Activated T-cell treated with anti-CD3 and anti-CD28 coated beads, Interleukin-2, amount 50 U/mL, for 72 hours (primary cell): ENCODE measurements at places on chromosomes 3 and 15.
A peak's percentile ranks its signal among the peaks of the same experiment; 100 is the strongest.

GRCh38 chr3:133717424-133717823, 28.8 kb upstream of the TF start:
- no peak for DNase-seq

- DNase-seq: peak; percentile 4
These were observed 57.0 kb downstream of the ISL2 start for GRCh38 chr15:76393614-76394013.

GRCh38 chr3:32347343-32348125, 44.1 kb upstream of the CMTM7 start:
- no peak for DNase-seq

DNA sequence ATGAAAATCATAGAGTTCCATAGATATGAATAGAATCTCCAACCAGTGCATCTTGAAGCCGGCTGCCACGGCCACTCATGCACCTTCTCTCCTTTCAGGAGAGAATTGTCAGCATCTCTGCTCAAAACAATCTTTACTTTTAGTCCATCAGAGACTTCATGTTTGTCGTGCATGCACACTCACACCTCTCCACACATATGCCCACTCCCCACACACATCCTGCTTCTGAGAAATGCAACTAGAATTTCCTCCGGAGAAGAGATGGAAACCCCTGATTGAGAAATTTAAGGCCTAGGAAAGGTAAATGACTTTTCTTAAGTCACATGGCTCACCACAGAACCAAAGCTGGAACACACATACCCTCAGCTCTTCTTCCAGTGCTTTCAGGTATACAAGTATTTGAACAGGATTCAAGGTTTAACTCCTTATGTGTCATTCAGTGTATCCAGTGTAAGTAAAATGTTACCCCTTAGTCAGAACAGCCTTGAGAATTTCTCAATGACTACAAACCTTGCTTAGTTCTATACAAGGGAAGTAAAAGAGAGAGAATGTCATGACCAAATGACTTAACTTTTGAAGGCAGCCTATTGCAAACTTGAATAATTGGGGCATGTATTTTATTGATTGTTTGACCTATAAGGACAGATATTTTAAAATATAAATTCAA, 69.1 kb upstream of the TSEN2 start:
- DNase-seq: no peak

DNA sequence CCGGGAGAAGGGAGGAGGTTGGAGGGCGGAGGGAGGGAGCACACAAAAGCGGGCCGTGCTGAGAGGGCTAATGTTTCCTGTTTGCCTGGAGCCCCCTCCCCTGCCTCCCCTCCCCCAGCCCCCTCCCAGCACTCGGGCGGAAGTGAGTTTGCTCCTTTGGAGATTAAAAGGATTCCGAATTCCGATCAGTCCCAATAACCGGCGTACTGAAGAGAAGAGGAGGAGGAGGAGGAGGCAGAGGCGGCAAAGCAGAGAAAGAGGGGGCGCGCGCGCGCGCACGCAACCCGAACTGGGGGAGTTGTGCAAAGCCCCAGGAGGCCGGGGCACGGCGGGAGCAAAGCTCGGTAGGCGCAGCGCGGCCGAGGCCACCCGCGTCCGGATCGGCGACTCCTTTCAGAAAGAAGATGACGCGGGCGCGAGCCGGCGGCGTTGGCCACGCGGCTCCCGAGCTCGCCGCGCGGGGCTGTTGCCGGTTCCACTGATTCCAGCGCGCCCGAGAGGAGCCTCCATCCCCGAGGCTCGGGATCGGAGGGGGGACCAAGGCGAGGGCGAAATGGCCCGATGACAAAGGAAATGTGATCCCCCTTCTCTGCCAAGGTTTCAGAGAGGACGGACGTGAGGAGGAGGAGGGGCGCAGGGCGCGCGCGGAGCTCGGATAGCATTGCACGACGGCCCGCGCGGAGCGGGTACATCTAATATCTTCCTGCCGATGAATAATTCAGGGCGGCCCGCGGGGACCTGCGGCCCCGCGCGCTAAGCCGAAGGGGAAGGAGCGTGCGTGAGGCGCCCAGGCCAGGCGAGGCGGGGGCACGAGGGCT, 1.1 kb upstream of the TRIM71 start:
- peak; percentile 39 for DNase-seq

DNA sequence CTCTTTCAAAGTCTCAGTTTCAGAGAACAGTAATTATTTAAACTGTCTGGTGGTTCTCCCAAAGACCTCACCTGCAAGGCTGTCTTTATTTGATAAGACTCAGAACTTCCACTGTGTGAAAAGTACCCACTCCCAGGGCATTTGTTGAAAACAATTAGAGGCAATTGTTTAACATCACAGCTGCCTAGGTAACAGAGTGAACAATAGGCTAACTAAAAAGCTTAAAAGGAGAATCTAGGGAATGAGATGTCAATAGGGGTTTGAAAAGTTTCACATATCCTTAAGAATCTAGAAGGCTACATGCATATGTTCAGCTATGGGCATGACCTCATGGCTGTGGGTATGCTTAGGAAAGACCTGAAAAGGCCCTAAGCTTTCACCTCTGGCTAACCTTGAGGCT, 2.9 kb upstream of the STRIT1 start:
- no peak for DNase-seq

DNA sequence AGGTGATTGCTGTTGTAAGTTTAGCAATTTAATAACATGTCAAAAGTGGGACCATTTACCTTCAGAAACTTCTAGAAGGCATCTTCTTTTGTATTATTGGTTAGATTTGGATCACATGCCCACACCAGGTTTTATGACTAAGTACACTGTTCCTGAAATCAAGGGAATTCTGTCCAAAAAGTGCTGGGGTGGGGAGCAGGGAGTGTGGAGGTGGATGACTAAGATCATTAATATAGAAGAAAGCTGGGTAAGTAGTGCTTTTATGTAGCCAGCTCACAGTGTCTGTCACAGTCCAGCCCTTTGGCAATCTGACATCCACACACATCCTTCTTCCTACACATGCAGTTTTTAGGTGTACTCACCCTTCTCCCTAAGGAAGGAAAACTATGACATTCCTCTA, 120.0 kb downstream of the TMCO5A start:
- DNase-seq: no peak

DNA sequence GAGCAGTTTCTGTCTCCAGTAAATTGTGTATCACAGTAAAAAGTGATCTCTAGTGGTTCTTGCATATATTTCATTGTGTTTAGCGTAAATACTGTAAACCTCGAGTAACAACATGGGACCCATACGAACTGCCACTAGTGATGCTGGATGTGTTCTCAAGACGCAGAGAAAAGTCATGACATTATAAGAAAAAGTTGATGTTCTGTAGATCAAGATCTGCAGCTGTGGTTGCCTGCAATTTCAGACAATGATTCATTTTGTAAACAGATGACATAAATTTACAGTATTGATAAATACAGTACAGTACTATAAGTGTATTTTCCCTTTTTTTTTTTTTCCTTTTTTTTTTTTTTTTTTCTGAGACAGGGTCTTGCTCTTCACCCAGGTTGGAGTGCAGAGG, 100.1 kb downstream of the DPH6 start:
- no peak for DNase-seq

- no peak for DNase-seq
These were observed 7.5 kb upstream of the ST6GAL1 start for GRCh38 chr3:186922790-186923189.

- no peak for DNase-seq
These were observed 79.0 kb upstream of the CDV3 start for GRCh38 chr3:133494469-133494868.

GRCh38 chr3:66572938-66573710, 72.3 kb upstream of the LRIG1 start:
- DNase-seq: peak; percentile 2

GRCh38 chr15:51038162-51038973, 56.3 kb downstream of the TNFAIP8L3 start:
- no peak for DNase-seq

DNA sequence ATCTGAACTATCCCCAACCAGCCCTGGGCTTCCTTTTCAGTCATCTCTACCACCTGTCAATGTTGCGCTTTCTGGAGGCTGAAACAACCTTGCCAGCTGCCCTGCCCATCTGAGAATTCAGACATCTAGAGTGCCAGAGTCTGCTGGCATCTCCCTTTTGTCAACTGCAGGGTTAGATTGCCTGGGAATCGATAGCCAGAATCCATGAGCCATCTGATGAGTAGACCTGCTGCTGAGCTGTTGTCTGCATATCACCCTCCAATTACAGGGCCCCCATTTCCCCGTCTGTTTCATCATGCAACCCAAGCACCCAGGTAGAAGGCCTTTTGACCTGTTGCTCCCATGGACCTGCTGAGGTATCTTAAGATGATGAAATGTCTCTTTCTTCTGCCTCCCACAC, 280.1 kb downstream of the EPHB1 start:
- DNase-seq: no peak

DNA sequence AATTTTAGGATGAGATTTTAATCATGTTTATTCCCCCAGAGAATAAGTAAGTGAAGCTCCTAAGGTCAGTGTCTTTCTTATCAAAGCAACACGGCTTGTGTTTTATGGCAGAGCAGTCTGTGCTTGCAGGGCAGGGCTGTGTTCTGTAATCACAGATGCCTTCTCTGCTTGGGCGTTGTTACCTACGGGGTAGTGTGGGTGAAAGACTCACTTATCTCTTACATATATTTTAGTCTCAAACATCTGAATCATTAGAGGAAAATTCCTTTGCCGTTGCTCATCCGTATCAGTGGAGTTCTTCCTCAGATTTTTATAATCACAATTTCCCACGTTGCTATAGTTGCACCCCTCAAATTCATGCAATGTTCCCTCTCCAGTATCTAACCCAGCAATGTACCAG, 271.7 kb upstream of the MEIS2 start:
- DNase-seq: no peak

DNA sequence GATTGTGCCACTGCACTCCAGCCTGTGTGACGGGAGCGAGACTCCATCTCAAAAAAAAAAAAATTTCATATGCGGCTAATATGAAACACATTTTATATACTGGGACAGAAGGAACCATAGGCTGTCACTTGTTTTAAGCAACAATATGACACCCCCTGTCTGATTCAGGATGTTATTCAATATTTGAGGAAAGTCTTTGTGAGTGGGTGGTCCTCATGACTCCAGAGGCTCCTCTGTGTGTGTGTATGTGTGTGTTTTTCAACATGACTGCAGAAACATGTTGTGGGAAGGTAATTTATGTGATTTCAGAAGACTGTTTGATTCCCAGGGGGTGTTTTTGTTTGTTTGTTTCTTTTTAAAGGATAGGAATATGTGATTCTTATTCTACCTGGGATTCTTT, 32.8 kb downstream of the MAP2K1 start:
- DNase-seq: no peak

- no peak for DNase-seq
These were observed 7.7 kb downstream of the SERP1 start for GRCh38 chr3:150538324-150539208.

DNA sequence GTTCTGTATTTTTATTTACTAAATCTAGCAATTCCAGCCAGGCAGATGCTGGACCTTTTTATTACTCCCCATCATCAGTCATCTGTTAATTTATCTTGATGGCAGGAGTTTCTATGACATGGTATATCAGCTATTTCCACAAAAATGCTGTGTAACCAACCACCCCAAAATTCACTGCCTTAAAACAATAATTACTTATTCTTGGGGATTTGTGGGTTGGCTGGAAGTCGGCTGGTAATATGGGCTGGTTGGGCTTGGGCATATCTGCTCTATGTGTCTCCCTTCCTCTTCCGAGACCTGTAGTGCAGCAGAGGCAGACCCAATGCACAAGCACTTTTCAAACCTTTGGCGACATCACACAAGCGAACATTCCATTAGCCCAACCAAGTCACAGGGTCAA, 92.1 kb upstream of the UBE2E1 start:
- DNase-seq: no peak

DNA sequence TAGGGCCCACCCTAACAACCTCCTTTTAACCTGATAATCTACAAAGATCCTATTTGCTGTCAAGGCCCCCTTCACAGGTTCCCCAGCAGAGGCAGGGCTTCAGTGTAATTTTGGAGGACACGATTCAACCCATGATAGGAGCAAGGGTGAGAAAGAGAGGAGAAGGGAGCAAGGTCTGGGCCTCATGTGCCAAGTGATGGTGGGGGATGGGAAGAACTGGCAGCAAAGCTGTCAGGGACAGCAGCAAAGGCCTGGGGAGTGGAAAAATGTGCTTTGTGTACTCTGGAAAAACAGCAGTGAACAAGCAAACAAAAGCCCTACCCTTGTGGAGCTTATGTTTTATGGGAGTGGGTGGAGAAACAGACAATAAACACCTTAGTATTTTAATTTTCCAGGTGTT, 2.7 kb upstream of the GALNT15 start:
- DNase-seq: no peak

- no peak for DNase-seq
These were observed 129.1 kb downstream of the RAP2B start for GRCh38 chr3:153291059-153291685.

- DNase-seq: no peak
These were observed 186.4 kb downstream of the ADAMTS9 start for GRCh38 chr3:64501298-64501906.

DNA sequence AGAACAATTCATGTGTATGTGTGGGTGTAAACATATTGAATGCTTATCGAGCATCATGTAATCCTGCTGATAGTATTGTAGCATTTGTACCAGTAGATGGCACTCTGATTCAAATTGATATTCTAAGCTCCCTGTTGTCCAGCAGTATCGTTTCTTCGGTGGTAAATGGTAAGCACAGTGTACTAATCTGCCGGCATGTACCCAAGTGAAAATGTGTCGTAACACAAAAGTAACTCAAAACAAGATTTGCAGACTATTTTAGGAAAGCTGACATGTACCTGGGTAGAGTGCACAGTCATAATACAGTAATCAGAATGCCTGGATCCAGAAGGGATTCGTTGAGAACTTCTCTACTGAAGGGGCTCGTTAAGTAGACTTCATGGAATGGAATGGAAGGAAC, 31.7 kb upstream of the MNS1 start:
- no peak for DNase-seq

DNA sequence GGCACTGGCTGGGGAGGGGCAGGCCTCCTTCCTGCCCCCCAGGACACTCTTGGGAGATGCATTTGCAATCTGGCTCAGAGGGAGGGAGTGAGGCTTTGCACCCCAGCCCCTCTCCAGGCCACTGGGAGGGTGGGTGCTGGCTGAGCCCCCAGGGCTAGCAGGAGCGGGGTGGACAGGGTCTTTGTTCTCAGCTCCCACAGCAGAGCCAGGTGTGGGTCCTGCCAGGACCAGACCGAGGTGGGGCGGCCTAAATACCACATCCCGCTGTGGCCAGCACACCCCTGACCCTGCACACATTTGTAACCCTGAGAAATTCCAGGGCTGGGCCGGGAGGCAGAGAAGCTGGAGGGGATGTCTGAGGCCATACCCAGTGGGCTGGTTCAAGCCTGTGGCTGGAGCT, 41.0 kb downstream of the STARD5 start:
- no peak for DNase-seq
